ENCODE measurements at places on chromosomes 16 and 17.

GRCh38 chr17:33335491-33336173, 42.5 kb upstream of the ASIC2 start:
- no peak for DNase-seq

DNA sequence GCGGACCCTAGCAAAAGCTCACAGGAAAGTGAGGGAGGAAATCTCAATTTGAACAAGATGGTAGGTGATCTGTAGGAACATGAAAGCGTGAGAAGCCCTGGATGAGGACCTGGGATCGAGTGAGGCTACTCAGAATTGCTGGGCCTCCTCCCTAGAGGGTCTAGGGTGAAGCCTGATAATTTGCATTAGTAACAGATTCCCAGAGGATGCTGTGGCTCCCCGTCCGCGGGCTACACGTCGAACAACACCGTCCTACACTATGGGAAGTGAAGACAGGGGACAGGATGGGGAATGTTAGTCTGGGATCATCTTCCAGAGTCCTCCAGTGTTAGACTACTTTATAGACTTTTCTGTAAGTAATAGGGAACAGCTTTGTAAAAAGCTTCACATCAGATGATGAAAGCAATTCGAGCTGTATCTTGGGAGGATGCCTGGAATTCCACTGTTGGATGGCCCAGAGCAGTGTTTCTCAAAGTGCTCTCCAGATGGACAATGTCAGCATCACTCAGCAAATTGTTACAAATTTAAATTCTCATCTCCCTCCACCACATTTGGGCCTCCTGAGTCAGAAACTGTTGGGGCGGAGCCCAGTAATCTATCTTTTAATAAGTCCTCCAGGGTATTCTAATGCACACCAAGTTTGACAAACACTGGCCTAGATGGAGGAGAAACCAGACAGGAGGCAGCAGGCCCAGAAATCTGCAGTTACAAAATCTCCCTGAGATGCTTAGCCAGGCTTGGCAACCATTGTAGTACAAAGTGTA, 6.5 kb downstream of the FNDC8 start:
- DNase-seq, result no peak

DNA sequence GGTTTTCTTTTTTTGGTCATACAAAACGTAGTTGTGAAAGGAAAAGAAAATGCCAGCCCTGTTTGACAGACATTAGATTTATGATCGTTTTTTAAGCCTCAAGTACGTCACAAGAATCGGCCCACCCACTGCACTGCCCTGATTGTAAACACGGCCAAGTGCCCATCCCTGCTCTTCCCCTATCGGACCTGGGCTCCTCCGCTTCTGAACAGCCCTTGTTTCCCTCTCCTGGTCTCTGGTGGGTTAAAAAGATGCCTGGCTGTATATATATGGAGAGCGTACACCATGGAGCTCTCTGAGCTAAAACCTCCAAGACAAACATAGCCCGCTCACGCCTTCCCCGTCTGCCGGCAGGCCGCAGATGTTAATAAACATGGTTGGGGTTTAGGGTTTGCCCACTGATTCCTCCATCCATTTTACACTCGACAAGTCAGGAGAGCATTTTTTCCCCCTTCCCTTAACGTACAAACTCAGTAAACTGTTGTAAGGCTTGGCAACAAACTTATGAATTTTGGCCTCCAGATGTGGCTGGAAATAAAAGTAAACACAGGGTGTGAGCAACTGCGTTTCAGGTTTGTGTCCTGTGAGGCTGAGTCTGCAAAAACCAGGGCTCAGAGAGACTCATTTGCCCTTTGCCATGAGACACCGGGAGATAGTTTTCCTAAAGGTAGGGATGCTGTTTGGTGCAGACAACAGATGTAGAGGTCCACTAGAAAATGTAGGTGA, 325.9 kb downstream of the SOX9 start:
- DNase-seq, result no peak

GRCh38 chr17:61335845-61336655, 63.6 kb upstream of the TBX2 start:
- no peak for DNase-seq

DNA sequence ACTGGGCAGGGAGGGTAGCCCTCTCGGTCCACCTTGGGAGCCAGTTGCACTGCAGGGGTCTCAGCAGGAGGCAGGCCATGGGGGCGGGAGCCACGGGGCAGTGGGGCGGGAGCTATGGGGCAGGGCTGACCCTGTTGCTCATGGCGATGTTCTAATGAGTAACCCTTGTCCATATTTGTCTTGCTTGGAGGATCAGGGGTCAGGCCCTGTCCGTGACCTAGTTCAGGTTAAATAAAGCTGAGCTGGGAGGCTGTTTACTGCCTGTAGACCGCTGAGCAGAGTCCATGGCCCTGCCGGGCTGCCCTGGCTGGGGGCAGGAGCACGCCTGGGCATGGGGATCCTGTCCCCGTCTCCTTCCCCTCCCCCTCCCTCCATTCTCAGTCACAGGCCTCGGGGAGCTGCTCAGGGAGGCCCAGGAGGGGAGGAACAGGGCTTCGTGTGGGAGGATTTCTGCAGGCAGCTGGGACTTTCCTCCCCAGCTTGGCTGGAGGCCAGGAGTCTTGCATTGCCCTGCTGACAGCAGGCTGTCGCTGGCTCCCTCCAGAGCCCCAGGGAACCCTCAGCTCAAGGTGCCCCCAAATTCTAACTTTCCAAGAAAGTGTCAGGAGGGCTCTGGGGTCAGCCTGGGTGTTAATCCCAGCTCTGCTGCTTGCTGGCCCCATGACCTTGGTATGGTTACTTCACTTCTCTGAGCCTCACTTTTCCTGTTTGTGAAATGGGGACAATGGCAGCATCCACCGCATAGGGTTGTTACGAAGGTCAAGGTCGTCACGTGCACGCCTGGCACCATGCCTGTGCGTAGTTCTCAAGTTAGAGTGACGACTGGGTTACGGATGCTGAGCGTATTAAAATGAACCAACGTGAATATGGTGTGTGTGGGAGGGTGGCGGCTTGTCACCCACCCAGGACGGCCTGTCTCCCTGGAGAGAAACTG, 6.1 kb upstream of the SERPINF2 start:
- peak; percentile 44 for DNase-seq

- peak; percentile 61 for DNase-seq
These were observed 1.7 kb downstream of the SLC25A10 start for GRCh38 chr17:81713556-81714411.

DNA sequence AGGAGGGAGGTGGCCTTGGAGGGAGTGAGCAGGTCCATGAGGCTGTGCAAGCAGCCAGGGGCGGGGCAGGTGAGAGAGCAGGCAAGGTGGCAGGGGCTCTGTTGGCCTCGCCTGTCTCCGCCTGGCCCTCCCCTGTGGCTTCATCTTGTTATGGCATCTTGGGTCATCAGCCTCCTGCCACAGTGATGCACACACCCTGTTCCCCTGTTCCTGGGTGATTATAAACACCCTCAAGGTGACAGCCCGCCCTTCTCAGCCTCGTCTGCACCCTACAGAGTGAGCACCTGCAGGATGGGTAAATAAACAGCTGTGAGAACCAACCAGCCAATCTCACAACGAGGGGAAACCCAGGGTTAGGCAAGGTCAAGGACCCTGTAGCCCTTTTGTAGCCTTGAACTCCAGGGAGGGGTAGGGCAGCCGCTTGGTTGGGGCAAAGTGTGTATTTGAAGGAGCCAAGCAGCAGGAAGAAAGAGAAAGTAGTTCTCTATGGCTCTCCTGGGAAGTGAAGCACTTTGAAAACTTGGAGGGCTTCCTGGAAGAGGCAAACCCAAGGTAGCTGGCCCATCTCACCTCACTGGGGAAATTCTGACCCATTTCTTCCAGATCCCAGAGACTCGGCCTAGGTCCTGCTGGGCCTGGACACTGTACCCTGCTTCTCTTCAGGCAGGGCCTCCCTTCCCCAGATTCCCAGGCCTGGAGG, 60.6 kb downstream of the NT5M start:
- DNase-seq, result no peak

DNA sequence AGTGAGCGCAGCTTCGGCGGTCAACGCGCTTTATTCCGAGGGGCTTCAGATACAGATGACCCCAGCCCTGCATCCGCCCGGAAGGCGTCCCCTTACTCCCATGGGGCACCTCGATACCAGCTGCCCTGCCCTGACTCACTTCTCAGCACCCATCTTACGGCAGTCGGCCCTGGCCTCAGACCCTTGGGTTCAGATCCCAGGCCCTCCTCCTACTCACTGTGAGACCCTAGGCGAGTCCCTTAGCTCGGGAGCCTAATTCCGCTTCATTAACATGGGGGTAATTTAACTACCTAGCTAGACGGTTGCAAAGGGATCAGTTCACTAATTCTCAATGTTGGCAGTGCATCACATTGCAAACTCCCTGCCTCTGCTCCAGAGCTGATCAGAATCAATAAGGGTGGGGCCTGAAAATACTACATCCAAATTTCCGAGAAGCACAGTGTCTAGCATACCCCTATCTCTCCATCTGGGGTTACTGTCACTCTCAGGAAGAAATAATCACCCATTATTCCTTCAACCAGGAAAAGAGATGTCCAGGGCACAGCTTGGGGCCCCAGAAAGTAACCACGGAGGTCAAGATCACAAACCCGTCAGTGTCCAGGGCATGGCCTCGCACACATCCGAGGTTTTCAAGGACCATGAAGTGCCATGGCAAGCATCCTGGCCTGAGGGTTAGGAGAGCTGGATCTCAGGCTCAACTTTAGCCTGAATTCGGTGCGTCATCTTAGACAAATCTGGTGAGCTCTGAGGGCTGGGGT, 415 bp upstream of the FLOT2 start:
- DNase-seq, result no peak

- no peak for DNase-seq
These were observed 82.2 kb downstream of the SLC6A2 start for GRCh38 chr16:55737966-55738365.

DNA sequence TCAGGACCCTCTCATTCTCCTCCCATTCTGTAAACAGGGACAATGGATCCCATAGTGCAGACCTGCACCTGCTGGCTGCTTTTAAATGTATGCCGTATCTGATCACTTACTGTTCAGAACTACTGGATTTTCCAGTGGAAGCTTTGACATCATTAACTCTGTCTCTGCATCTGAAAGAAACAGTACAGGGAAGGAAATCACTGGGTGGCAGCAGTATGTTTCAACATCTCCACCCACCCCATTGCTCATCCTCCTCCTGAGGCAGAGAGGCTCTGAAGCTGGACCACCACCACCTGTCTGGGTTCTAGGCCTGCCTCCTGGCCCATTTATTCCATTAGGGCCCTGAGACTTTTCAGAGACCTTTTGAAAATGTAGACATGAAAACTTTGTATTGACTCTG, 2.6 kb downstream of the CCL15 start:
- no peak for DNase-seq

DNA sequence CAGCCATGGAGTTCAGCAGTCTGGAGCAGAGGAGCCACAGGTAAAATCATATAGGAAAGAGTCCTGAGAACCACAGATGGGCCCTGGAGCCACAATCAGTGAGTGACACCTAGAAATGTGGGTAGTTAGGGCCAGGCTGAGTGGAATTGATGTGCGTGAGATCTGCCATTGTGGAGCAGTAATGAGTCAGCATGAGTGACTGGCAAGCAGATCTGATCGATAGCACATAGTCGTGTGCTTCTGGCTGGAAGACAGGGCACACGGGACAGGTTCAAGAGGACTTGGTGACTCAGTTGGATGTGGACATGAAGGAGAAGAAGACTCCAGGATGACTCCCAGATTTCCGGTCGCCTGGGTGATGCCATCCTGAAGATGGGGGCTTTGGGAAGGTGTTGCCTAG, 12.3 kb downstream of the ADORA2B start:
- no peak for DNase-seq

GRCh38 chr17:59437791-59438281, 106.4 kb downstream of the YPEL2 start:
- no peak for DNase-seq

- no peak for DNase-seq
These were observed 16.0 kb downstream of the NUPR1 start for GRCh38 chr16:28522792-28523191.

DNA sequence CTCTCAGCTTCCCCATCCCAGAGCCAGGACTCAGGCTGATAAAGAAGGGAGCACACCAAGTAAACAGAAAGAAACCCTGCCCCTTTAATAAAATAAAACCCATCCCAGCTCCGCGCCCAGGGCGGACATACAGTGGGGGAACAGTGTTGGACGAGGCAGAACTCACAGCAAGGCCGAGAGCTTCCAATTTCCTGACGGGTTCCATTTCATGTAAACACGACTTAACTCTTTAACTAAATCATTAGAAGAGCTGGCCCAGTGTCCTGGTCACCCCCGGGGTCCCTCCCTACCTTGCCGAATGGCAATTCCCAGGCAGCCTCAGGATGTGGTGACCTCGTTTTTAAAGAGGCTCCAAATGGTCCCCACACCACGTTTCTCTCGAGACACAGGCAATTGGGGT, 340.7 kb downstream of the FOXL1 start:
- no peak for DNase-seq

GRCh38 chr17:62656446-62656845, 29.0 kb downstream of the MRC2 start:
- DNase-seq, result no peak

- DNase-seq, result no peak
These were observed 48.9 kb downstream of the FBXL20 start for GRCh38 chr17:39352511-39352910.

GRCh38 chr16:50609471-50609870, 61.3 kb downstream of the NKD1 start:
- no peak for DNase-seq

DNA sequence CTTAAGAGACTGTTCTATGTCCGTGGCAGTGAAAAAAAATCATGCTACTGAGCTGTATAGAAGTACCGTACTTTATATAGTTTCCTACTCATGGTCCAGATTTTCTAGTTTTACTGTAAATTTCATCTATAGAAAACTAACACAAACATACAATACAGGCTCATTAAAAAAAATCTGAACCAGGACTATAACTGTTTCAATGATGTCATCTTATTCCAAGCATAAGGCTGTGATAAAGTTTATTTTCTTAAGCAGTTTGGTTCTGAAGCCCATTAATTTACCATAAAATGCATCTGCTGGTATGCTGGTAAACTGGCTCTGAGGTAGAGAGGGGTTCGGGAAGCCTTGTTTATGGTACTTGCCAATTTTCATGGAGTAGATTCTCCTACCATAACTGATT, 16.7 kb upstream of the NETO2 start:
- DNase-seq, result no peak

GRCh38 chr17:4436846-4437245, 3.1 kb downstream of the SPNS3 start:
- no peak for DNase-seq
